GM13976 (cell line): ENCODE measurements at places on chromosomes 6 and 20.
A peak's percentile ranks its signal among the peaks of the same experiment; 100 is the strongest.

GRCh38 chr6:46338131-46338530 is 153.1 kb downstream of the RCAN2 start:
- DNase-seq, result peak; percentile 15

- no peak for DNase-seq
Measured at GRCh38 chr6:146860583-146860982, 261.8 kb downstream of the ADGB start.

- no peak for DNase-seq
Measured at GRCh38 chr20:50632701-50633100, 58.6 kb downstream of the RIPOR3 start.

DNA sequence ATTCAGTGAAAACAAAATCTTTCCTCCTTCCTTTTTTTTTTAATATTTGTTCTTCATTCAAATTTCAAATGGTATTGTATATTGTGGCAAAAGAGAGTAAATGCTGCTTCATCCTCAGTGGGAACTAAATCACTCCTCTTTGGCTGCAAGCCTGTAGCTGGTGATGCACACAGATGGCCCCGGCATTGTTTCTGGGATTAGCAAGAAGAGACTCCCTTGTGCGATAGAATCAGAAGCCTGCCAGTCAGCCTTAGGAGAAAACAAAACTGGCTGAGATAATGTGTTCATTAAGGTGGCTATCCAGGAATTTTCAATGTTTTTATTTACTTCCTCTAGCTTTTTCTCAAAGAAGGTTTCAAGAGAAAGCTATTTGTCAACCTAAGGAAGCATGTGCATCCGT is 20.7 kb upstream of the ELOVL2 start:
- DNase-seq, result no peak
